ENCODE measurements at places on chromosomes 13 and 19. TPM values are rescaled to one million over a fixed set of nuclear protein-coding genes. Genes with fewer than 3 reads are reported as not detected.
A peak's percentile ranks its signal among the peaks of the same experiment; 100 is the strongest.

DNA sequence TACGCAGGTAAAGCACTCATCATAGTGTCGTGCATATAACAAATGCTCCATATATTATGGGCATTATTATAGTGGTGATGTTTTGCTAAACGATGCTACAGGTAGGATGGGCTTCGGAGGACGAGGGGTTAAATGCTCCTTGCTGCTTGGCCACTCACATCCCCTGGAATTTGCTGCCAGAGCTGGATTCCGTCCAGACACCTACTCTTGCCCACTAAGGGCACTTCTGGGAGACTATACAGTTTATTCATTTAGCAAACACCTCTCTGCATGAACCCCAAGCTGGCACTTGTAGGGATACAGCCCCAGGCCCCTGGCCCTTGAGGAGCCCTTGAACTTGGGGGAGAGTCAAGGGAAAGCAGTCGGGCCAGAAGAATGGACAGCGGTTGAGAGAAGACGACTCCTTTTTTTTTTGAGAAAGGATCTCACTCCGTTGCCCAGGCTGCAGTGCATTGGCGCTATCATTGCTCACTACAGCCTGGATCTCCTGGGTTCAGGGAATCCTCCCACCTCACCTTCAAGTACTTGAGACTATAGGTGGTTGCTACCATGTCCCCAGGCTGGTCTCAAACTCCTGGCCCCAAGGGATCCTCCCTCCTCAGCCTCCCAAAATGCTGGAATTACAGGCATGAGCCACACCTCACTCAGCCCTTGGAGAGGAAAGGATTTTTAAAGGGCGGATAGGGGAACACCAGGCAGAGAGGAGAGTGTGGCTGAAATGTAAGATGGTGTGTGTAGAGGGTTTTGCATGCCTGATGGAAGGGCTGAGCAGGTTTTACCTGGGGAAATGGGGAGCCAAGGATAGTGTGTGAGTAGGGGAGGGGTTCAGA lies 1.1 kb upstream of the MRPL34 start:
- H3K4me1 ChIP-seq = peaks cover 57% of the 10 kb centered on the region
- peak overlapping the region; percentile 92 for H3K27ac ChIP-seq
- H3K27me3 ChIP-seq = no peaks in the 10 kb centered on the region
- H3K36me3 ChIP-seq = no peaks in the 10 kb centered on the region
- H3K4me3 ChIP-seq = peak overlapping the region; percentile 66
- no peak for DNase-seq

DNA sequence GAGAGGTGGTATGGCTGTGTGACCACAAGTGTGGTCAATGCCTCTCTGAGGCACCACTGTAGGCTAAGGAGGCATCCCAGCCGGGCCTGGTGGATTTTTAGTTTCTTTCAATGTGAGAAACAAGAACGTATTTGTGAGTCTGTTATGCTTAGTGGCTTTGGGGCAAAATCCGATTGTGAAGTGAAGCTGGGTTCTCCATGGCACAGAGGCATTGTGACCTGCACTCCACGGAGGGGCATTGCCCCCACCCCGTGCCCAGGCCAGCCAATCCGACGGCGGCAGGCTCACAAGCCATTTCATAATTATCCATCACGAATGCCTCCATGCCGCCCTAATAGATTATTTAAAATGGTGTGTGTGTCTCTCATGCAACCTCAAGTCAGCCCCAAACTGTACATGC lies 151.6 kb downstream of the ZNF536 start:
- H3K27me3 ChIP-seq = no peaks in the 10 kb centered on the region
- no peak overlapping the region for H3K4me3 ChIP-seq
- DNase-seq = no peak
- H3K36me3 ChIP-seq = no peaks in the 10 kb centered on the region
- H3K4me1 ChIP-seq = no peaks in the 10 kb centered on the region

DNA sequence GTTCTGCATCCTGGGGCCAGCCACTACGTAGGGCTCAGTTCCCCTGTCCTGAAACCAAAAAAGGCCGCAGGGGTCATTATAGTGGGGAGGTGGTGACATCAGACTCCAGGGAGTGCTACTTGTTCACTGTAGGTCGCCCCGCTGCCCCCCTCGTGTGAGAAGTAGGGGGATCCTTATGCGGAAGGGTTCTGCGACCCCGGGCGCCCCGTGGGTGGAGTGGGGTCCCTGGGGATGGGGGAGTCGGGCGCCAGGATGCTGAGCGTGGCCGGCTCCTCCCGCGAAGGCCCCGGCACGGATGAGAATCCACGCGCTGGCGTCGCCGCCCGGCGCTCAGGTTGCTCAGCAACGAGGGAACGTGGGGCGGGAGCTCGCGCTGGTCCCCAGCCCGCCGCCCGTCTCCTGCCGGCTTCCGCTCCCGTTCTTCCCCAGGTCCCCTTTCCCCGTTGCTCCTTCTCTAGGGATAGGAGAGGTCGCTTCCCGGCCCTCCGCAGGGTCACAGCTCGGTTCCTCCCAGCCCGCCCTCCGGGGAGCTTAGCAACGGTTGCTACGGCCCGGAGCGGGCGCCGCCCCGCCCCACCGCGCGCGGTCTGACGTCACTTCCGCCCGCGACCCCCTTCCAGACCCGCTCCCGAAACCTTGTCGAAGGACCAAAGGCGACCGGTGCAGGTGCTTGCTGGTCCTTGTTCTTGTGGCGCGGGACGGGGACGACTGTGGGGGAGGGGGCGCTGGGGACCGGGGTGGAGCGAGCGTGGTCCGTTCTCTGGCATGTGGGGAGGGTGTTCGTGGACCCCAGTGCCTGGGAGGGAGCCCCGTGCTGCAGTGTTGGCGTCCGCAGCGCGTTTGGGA lies at the start of gene NAT14:
NAT14 (plus strand) TSS at position 596 of the 846 bp plus-strand sequence. CDS start 521 bp downstream, outside the sequence.
- peak within 1 kb of the TSS; percentile 64 for H3K4me3 ChIP-seq
- peak; percentile 53 for DNase-seq
- H3K36me3 ChIP-seq = no peaks in the 10 kb centered on the region
- H3K4me1 ChIP-seq = peaks cover 46% of the 10 kb centered on the region
- peaks cover 14% of the 10 kb centered on the region for H3K27me3 ChIP-seq
- H3K27ac ChIP-seq = peak within 1 kb of the TSS; percentile 90

DNA sequence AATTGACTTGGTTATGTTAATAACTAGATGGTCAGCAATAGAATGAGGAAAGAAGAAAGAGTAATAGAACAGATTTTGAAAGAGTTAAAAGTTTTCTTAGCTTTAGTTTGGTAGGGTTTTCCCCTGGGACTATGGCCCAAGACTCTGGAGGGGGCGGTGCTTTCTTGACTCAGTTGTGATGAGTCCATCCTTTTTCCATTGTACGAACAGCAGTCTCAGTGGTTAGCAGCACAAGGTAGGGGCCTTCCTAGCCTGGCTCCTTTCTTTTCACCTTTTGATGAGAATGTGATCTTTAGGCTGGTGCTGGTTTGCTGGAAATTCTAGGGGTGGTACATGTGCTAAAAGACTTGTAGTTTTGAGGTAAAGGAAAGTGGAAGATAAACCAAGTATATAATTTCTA lies 38.8 kb downstream of the ZNF506 start:
- H3K4me3 ChIP-seq = no peak overlapping the region
- no peaks in the 10 kb centered on the region for H3K36me3 ChIP-seq
- no peak for DNase-seq
- no peaks in the 10 kb centered on the region for H3K27me3 ChIP-seq
- H3K27ac ChIP-seq = no peak overlapping the region

DNA sequence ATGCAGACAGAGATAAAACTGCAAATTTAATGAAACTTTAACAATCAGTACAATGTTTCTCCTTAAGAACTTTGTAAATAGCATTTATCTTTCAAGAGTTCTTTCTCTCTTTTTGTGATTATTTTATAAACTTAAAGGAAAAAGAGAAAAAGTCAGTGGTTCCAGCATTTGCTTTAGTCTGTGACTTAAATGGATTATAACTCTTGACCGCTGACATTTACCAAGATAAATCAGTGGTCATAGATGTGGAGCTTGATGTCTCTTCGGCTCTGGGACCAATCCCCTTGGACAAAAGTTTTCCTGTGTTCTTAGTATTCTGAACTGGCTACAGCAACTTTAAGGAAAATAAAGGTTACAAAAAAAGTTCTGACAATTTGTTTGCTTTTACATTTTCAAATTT lies 162.6 kb downstream of the TM9SF2 start:
- DNase-seq = no peak
- H3K27ac ChIP-seq = no peak overlapping the region

DNA sequence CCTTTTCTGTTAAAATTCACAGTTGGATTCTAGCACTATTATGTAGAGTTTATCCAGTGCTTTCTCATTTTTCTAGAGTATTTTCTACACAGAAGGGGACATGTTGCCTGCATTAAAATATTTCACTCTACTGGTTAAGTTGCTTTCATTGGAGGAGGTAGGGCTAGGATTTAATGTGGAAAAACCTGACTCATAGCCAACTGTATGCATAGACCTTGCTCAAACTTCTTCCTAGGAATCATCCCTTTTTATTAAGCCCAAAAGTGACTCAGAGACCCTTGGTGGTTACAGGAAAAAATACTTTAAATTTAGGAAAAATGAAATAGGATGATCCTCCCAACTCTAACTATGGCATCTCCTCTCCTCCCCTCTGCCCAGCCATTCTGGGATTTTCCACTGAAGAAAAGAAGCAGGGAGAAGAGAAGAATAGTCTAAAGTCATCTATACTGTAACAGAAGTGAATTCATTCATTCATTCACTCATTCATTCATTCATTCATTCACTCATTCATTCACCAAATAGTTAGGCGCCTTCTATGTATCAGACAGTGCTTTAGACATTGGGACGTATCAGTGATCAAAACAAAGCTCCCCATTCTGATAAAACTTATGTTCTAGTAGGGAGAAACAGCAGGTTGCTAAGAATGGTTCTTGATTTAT lies 109.0 kb upstream of the HTR2A start:
- no peaks in the 10 kb centered on the region for H3K36me3 ChIP-seq
- H3K4me3 ChIP-seq = no peak overlapping the region
- DNase-seq = no peak
- no peaks in the 10 kb centered on the region for H3K27me3 ChIP-seq

GRCh38 chr19:17765069-17765618 lies 13.9 kb downstream of the FCHO1 start:
- DNase-seq = peak; percentile 86
- H3K27me3 ChIP-seq = no peaks in the 10 kb centered on the region
- no peak overlapping the region for H3K4me3 ChIP-seq
- H3K4me1 ChIP-seq = peaks cover 10% of the 10 kb centered on the region

DNA sequence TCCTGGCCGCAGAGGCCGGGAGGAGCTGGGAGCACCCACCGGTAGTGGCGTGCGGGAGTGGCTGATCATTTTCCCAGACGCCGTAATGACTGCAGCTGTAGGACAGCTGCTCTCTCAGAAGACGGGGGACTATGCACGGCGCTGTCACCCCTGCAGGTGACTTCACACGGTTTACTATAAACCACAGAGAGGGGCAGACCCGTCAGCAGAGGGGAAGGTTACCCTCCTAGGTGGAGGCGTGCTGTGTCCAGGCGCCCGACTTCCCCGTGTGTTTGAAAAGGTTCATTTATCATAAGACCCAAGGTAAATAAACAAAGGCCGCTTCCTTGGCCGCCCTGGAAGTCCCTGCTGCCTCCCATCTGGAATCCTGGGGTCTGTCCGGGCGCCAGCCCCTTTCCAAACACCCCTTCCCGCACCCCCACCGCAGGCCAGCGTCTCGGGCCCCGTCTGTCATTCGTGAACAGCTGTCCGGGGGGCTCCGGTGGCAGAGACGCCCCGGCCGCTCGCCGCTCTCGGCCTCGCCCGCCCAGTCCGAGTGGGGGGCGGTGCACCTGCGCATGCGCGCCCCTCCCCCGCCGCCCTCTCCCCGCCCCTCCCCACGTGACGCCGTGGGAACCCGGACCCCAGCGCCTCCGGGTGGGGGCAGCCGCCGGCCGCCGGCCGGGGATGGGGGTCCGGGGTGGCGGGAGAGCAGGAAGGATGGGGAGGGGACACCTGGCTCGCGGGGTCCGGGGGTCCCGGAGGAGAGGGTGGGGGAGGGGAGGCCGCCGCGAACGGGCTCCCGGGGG lies 915 bp downstream of the SHC2 start:
- H3K4me3 ChIP-seq = peak overlapping the region; percentile 85
- H3K36me3 ChIP-seq = no peaks in the 10 kb centered on the region
- H3K27ac ChIP-seq = peak overlapping the region; percentile 72
- DNase-seq = peak; percentile 60
- H3K4me1 ChIP-seq = peaks cover 23% of the 10 kb centered on the region

DNA sequence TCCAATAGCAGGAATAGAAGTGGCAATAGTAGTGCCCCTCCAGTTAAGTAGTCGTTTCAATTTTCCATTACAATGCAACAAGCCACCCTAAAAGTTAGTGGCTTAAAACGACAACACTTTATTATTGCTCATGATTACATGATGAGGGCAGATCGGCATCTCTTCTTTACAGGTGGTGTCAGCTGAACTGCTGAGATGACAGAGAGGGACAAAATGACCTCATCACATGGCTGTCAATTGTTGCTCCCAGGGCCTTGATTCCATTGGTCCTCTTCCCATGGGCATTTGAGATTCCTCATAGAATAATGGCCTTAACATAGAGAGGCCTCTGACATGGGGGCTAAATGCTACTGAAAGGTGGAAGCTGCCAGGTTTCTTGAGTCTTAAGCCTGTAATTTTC lies 679.8 kb upstream of the KLHL1 start:
- no peaks in the 10 kb centered on the region for H3K36me3 ChIP-seq
- H3K27me3 ChIP-seq = no peaks in the 10 kb centered on the region
- DNase-seq = no peak
- H3K4me1 ChIP-seq = no peaks in the 10 kb centered on the region

- no peaks in the 10 kb centered on the region for H3K36me3 ChIP-seq
- no peaks in the 10 kb centered on the region for H3K27me3 ChIP-seq
- DNase-seq = no peak
- H3K27ac ChIP-seq = no peak overlapping the region
- H3K4me3 ChIP-seq = no peak overlapping the region
- H3K4me1 ChIP-seq = no peaks in the 10 kb centered on the region
Observed at GRCh38 chr13:20654156-20654555, 49.3 kb upstream of the IL17D start.

DNA sequence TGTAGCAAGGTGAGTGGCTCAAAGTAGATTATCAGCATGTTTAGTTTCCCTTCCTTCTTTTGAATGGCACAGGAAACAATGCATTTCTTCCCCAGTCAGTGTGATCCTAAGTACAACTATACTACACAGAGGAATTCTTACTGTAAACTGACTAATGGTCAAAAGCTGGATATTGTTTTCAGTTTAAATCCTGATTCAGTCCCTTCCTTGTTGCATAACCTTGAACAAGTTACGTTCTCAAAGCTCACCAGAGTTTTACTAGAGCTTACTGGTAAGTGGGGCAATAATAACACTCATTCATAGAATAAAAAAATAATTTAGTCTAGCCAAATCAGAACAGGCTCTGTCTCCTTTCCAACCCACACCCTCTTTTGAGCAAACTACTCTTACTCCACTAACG lies 180.1 kb downstream of the POSTN start:
- no peak for DNase-seq
- H3K27me3 ChIP-seq = no peaks in the 10 kb centered on the region
- no peak overlapping the region for H3K4me3 ChIP-seq
- H3K27ac ChIP-seq = no peak overlapping the region

SIRT2 gene
- total RNA-seq = 57.2 TPM

NLRP4 gene
- not detected for total RNA-seq

PRR36 gene
- not detected for total RNA-seq

UGGT2 gene
- 48.3 TPM for total RNA-seq

STX10 gene
- total RNA-seq = 79.7 TPM

HIPK4 gene
- total RNA-seq = not detected

ZNF529 gene
- 1.8 TPM for total RNA-seq

GET3 gene
- total RNA-seq = 75.2 TPM

Data from transverse colon (tissue), 4 donors.